ENCODE measurements at places on chromosomes 11 and 22. TPM values are rescaled to one million over a fixed set of nuclear protein-coding genes. Genes with fewer than 3 reads are reported as not detected.

DNA sequence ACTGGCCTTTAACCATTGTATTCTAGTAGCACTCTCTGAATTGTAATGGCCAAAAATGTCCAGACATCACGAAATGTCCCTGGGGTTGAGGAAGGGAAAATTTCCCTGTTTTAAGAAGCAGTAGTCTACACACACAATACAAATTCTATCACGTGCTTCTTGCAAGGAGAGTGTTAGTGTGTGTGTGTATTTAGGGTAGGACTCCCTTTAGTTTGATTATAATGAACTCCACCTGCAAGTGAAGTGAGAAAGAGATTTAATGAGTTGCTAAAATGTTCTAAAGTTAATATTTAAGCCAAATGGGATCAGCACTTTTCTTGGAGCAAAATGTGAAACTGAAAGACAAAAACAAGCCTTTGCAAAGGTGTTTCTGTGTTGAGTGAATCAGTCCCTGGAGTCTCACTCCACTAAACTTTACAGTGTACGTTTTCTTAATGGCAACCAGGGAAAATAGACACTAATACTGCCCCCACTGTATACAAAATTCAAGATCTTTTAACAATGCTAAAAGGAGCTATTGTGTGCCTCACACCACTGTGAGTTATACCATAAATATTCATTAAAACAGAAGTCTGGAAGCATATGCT is 590.3 kb upstream of the TENM4 start:
- DNase-seq = no peak

DNA sequence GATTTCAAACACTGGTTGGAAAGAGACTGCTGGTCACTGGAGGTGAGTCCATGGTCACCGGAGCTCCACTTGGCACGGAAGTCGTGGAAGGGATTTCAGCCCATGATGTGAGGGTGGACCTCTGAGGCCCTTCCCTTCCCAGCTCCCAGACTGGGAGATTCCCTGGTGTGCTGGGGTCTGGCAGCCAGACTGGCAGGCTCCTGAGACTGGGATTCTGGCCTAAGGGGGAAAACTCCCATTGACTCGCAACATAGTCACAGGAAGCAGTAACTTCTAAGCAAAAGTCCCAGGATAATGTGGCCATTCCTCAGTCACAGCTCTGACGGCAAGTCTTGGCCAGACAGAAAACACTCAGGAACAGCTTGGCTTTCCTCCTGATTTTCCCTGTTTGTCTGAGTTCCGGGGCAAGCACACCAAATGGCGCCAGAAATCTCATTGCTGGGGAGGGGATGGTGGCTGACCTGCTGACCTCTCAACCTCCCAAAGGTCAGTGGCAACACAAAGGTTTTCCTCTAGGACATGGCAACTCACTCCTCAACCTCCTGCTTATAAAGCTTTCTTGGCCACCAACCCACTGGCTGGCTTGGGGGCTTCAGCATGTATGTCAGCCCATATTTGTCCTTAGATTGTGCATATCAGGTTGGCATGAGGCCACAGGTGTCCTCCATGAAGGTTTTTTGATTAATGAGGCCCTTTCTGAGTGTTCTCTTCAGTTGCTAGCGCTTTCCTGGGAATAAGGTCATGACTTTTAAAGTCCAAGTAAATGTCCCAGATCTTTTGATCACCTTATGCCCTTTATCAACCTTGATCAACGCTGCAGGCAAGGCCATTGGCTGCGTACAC is 99.5 kb downstream of the CCDC81 start:
- no peak for DNase-seq

- DNase-seq = no peak
Measured at GRCh38 chr11:31246451-31247165, 122.9 kb downstream of the DCDC1 start.

- peak; percentile 72 for DNase-seq
Measured at GRCh38 chr11:128927683-128928336, 14.9 kb downstream of the TP53AIP1 start.

DNA sequence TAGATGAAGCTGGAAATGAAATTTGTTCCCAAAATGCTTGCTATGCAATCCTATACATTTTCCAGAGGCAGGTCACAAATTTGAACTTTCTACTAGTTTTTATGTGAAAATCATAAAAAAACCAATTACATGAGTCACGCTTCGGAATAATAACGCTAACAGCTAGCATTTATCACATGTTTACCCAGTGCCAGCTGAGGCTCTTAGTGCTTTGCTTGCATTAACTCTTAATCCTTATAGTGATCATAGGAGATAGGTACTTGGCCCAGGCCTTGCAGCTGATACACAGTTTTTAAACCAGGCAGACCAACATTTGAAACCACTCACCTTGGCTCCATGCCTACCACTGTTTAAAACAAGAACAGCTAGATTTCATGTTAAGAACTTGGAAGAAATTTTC is 131.8 kb upstream of the RAG2 start:
- DNase-seq = no peak

- DNase-seq = no peak
Measured at GRCh38 chr11:96215110-96215782, 127.7 kb downstream of the MAML2 start.

DNA sequence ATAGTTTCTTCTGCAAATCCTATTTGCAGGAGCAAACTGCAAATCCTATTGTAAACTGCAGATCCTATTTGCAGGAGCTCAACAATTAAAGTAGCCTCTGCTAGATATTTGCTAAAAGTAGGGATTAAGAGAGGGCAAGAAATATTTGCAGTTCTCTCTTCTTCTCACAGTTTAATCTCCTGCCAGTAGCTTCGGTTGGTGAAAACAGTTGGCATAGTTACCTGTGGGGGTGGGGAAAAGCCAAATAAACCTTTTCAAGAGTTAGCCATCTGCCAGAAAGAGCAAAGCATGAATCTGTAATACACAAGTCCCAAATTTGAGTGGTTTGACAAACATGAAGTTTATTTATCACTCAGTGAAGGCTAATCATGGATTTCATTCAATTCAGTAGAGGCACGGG is 942.5 kb downstream of the JRKL start:
- no peak for DNase-seq

GRCh38 chr11:61266602-61267001 is 25.6 kb downstream of the PGA5 start:
- DNase-seq = no peak

DNA sequence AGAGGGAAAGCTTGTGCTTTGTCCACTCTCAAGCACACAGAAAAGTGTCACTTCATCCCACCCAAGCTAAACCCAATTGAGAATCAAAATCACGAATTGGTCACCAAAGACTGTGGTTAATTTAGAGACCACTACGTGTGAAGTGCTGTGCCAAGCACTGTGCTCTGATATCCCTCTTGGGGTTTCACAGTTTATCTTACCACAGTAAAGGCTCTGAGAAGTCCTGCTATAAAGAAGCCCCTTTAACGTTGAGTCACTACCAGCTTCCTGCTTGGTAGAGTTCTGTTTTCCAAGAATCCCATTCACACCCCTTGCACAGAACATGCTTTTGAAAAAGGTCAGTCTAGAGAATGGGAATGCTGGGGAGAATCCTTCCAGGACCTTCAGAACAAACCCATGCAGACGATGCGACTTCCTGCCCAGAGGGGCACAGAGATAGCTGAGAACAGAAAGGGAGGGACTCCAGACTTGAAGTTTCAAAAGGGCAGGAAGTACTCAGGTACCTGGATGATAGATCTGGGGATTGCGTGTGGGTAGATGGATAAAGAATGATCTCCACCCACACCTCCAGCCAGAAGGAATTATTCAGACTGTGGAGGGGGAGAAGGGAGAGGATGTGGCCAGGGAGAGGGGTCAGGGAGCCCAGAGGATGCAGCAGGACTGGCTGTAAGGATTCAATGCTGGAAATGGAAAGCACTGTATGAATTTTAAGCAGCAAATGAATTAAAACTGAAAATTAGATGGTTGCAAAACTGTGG is 18.1 kb upstream of the TSPAN18 start:
- no peak for DNase-seq

- no peak for DNase-seq
Measured at GRCh38 chr11:94895451-94895850, 77.9 kb downstream of the CWC15 start.

DNA sequence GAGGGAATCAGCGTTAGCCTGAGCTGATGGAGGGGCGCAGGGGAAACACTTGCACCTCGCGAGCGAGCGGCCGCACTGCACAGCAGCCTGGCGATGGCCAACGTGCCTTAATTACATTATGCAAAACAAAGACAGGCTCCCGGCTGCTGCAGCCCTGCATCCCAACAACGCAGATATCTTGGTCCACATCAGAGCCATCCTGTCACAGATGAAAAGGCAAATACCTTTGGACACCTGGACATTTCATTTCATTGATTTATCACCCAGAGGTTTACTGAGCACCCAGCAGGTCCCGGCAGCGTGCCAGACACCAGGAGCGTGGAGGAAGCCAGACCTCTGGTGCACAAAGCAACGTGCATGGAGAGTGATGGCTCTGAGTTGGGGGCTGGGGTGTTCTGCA is 843.0 kb downstream of the TBC1D22A start:
- peak; percentile 15 for DNase-seq

DNA sequence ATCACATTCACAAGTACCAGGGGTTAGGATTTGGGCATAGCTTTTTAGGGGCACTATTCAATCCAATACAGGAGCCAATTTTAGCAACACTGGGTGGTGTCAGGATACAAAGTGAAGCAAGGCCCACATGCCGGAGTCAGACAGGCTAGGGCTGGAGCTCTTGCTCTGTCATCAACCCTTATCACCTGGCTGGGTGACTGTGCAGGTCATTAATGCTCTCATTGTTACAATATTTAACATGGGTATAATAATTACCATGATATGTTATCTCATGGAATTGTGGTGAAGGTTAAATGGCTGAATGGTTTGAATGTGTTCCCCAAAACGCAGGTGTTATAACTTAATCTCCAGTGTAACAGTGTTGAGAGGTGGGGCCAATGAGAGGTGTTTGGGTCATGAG is 143.3 kb upstream of the THY1 start:
- DNase-seq = no peak

GRCh38 chr11:25449091-25449490 is 882.8 kb upstream of the ANO3 start:
- DNase-seq = no peak

DNA sequence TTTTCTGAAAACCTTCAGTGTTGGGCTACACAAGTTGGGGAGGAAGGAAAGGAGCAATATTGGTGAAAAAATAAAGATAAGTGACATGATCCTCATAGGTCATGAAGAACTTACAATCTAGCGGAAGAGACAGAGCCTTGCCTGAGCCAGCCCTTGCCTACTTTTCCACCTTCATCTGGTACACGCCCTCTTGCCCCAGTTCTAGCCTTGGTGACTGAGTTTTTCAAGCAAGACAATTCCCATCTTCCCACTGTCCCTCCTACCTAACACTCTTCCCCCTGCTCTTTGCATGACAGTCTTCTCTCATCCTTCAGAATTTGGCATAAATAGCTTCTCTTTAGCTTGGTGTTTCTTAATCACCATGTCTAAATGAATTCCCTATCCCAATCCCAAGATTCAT is 42.6 kb downstream of the BBOX1 start:
- DNase-seq = no peak

GRCh38 chr11:94768602-94769541 is 716 bp downstream of the AMOTL1 start:
- DNase-seq = peak; percentile 67

- DNase-seq = no peak
Measured at GRCh38 chr22:50628543-50629134, 687 bp upstream of the ARSA start.

DNA sequence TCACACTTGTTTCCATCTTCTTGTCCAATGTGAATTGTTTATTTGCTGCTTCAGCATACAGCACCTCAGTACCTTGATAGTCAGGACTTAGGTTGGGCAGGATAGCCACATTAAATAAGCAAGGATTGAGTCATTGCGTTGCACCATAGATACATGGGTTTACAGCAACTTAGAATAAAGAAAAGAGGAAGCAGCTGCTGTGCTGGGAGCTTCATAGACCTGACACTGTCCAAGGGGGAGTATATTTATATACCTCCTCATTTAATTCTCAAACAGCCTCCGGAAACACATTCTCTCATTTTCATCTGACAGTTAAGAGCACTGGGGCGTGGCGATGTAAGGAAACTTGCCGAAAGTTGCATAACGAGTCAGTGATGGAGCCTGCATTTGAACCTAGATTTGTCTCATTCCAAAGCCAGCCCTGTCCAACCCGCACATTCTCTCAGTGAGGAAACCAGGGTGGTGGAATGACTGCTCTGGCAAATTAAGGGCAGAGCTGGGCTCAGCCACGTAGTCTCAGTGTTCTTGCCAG is 42.2 kb downstream of the UBASH3B start:
- no peak for DNase-seq

GRCh38 chr11:63851364-63851763 is 12.5 kb downstream of the MARK2 start:
- no peak for DNase-seq

GRCh38 chr11:59671471-59671870 is 2.6 kb upstream of the PATL1 start:
- DNase-seq = no peak

DNA sequence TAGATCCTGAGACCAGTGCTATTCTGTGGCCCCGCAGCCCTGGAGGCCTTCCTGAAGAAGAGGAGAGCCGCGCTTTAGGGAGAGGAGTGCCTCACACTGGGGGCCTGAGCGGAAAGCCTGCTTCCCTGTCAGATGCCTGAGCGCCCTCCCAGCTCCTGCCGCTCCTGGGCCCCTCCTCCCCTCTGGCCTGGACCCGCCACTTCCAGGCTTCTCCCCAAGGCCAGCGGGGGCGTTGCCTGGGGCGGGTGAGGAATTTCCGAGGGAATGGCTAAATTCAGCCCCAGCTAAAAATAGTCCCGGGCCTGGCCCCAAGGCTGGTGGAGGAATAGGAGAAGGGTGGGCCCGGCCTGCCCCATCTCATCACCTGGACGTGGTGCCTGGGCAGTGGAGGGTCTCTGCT is 15.4 kb downstream of the ARHGEF17 start:
- peak; percentile 96 for DNase-seq

DNA sequence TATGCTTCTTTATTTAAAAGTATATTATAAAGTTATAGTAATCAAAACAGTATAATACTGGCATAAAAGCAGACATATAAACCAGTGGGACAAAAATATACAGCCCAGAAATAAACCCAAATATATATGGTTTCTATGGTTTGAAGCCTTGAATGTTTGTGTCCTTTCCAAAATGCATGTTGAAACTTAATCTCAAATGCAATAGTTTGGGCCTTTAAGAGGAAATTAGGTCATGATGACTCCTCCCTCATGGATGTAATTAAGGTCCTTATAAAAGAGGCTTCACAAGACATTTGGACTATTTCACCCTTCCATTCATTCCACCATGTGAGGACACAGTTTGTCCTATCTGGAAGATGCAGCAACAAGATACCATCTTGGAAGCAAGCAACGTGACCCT is at the start of gene MS4A6E:
Gene MS4A6E, plus strand, starts transcription at position 301 of the 400 bp plus-strand sequence. CDS start 7,641 bp downstream, outside the sequence.
- DNase-seq = no peak

DNA sequence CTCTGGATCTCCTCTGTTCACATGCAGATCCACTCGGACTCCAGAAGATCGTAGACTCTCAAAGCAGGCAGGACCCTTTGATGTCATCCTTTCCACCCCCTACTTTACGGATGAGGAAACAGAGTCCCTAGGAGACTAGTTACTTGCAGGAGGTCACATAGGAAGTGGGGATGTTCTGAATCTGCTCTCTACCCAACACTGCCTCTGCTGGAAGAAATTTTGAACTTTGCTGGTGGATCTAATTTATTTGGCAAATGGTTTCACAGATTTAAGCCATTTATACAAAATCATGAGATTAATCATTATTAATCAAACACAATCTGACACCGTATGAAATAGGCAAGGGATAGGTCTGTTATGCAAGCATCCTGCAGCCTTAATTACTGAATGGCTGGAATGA is 55.0 kb upstream of the USP47 start:
- no peak for DNase-seq

GRCh38 chr22:19621373-19622060 is 92.8 kb upstream of the SEPTIN5 start:
- DNase-seq = peak; percentile 82

The NCR3LG1 gene
- total RNA-seq = 0.33 TPM

The SMTNL1 gene
- total RNA-seq = not detected

The VSIG10L2 gene
- not detected for total RNA-seq

The PHETA2 gene
- 10.3 TPM for total RNA-seq

The OR4D11 gene
- not detected for total RNA-seq

The DDIAS gene
- 29.4 TPM for total RNA-seq
